ENCODE measurements at places on chromosomes 7 and 10.

DNA sequence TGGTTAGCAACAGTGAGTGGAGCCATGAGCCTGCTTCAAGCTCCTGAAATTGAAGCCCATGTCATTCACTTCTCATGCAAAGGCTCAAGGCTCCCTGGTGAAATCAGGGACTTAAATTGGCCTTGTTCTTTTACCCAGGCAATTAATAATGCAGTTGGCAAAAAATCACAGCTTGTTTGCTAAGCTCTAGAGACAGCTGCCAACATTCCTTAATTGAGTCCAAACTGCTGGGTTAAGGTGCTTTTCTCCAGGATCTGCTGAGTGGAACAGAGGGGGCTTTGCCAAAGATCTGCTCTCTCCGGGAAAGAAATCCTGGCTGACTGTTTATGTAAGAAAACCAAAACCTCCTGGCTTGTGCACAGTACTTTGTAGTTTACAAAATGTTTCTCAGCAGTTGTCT, 257.6 kb upstream of the GHITM start:
- no peak for DNase-seq

- no peak for DNase-seq
Measured at GRCh38 chr7:133230591-133231194, 22.2 kb upstream of the EXOC4 start.

- DNase-seq, result no peak
Measured at GRCh38 chr7:76512941-76513816, 2.8 kb downstream of the UPK3B start.

GRCh38 chr7:53624356-53624755, 588.9 kb downstream of the POM121L12 start:
- DNase-seq, result no peak

DNA sequence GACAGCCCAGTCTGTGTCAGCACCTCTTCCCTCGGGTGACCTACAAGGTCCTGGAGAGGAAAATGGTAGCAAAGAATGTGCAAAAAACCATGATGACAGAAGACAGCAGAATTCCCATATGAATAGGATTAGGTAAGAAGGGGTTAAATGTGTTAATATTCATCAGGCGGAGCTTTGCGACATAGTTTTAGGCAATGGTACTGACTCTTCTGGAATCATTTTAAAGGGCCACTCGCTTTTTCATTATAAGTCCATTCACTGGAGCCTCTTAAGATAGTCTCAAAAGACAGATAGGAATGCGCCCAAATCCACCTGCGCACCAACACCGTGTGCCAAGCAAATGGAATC, 38.2 kb downstream of the DLG5 start:
- no peak for DNase-seq

DNA sequence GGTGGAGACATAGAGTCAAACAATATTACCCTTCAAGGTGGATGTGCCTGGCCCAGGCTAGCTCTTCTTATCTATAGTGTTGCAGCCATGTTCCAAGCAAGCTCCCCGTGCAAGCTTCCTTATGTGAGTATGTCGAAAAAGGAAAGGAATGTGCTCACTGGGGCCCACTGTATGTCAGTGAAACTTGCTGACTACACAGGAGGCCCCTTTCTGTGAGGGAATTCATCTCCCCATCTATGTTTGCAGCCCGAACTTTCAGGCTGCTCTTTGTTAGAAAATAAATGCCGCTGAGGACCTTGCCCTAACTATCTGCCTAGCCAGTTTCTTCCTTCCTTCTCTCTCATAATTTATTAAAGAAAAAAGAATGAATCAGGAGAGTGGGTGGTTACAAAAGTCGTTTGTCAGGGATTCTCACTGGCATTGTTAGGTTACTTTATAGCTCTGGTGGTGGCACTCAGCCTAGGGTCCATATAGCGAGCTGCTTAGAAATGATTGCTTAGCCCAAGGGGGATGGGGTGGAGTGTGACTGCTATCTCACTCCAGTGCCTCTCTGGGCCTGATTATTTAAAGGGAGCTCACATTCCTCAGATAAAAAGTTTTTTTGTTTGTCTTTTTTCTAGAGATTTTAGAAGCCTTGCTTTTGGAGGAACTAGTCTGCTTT, 302.1 kb downstream of the ABCA13 start:
- no peak for DNase-seq

DNA sequence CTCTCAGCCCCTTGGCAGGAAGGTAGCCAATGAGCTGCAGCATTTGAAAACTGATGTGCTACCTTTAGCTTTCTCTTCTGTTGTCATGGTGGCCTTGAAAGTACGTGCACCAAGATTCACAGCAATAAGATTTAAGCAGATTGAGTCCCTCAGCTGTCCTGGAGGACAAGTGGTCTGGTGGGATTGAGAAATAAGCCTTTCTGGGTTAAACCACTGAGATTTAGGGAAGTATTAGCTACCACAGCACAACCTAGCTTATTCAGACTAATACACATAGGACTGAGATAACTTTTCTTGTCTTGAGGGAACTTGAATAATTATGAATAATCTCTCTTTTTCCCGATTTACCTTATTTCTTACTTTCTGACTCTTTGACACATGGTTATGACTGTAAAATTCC, 324.0 kb downstream of the PTEN start:
- no peak for DNase-seq

- no peak for DNase-seq
Measured at GRCh38 chr7:28192786-28193585, 12.4 kb upstream of the JAZF1 start.

DNA sequence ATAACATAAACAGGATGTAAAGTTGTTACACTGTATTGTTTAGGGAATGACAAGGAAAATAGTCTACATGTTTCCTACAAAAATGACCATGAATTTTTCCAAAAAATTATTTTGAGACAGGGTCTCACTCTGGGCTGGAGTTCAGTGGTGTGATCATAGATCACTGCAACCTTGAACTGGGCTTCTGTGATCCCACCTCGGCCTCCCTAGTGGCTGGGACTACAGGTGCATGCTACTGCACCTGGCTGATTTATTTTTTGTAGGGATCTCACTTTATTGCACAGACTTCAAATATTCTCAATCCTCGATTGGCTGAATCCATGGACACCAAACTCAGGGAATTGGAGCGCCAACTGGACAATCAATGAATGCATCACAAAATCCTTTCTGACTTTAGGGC, 6.6 kb downstream of the CHCHD2 start:
- DNase-seq, result no peak

- no peak for DNase-seq
Measured at GRCh38 chr7:69062020-69062765, 536.1 kb upstream of the AUTS2 start.

DNA sequence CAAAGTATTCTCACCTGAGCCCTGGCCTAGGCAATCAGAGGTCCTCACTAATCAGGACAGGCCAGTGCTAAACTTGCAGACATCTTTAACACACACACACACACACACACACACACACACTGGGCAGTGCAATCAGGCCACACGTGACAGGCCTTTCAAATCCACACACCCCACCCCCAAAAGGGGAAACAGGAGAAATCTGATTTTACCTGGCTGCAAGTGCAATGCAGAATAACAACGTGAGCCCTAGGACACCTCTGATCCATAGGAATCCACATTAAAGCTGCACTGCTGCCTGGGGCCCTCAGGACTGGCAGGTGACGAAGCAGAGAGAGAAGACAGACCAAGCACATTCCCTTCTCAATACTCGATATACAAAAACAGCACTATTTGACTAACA, 218.9 kb downstream of the FAM107B start:
- DNase-seq, result no peak

DNA sequence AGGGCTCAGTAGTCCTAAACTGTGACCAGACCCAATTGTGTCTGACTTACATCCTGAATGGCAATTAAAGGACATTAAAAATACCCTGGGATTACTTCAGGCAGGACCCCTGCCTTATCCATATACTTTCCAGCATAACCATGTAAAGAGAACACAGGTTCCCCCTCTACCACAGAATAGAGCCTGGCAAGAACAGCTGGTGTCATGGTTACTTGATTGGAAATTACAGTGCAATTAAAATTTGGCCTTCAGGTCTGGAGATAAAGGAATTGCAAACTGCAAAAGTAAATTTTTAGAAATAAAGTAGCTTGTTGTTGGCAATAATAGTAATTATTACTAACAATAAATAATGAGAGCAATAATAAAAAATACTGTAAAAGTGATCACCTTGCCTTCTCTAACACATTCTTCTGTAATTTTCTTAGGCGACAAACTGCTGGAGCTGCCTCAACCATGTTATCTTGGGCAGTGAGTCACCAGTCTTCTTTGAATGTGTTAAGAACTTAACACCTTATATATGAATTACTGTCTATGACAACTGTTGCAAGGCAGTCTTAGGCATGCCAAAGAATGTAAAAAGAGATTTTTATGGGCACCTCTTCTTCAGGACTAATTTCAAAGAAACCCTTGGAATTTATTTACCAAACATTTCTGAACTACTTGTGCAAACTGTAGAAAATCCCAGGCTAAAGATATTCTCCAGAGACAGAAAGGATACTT, 53.7 kb downstream of the HIBADH start:
- DNase-seq, result no peak

DNA sequence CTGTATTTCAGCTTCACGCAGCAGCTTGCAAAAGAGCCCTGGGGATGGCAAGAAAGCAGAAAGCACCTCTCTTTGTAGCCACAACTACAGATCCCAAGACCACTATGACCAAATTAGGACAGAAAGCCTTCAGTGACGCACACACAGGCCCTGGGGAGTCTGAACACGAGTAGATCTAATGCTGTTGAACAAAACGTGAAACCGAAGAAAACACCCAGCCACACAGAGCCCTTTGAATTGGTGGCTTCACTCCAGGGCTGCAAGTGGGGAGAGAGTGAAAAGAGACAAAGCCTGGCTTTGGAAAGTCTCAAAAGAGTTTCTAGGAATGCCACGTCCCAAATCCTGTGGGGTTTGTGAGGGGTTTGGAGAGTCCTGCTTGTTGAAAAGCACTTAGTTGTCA, 28.4 kb downstream of the PLXNA4 start:
- no peak for DNase-seq

DNA sequence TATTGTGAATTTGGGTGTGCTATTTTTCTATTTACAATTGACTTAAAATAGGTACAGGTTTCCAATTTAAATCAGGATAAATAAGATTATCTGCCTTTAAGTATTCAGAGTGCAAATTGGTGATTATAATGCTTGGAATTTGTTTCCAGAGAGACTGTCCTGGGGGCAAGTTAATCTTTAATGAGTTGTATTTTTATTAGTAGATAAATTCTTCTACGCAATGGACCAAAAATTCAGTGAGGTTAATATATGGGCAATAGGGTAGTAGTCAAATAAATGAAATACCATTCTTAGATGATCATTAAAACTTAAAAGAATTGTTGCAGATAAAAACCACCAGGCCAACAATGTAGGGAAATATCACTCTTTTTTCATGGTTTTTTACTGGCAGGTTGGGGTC, 3.4 kb downstream of the BICC1 start:
- DNase-seq, result no peak

DNA sequence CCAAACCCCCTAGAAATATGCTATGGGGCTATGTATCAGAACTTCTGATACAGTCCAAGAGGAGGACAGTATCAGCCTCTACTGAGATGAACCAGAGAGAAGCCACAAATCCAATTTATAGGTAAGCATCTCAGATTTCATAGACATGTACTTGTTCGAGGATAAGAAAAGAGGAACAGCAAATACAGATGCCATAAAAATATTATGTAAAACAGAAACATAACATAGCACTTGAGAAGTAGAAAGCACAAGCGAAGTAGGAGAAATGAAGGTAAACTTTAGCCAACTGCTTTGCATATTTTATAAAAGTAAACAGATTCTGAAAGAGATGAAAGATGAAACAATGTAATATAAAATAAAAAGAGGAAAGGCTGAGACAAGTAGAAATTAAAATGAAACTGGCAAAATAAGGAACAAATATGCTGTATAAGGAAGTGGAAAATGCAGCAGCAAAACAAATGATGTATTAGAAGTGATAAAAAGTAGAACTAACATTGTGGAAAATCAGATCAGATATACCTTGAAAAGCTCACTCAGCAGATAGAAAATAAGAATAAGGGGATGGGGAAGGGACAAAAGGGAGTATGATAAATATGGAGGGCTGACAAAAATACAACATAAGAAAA, 135.1 kb downstream of the SKAP2 start:
- DNase-seq, result no peak

GRCh38 chr7:1516586-1517251, 12.5 kb upstream of the INTS1 start:
- DNase-seq, result no peak

- DNase-seq, result no peak
Measured at GRCh38 chr10:36711361-36711760, 414.0 kb upstream of the ANKRD30A start.

- DNase-seq, result no peak
Measured at GRCh38 chr7:46174196-46174580, 253.1 kb upstream of the IGFBP3 start.

GRCh38 chr10:78712147-78712546, 356.6 kb upstream of the ZMIZ1 start:
- no peak for DNase-seq

DNA sequence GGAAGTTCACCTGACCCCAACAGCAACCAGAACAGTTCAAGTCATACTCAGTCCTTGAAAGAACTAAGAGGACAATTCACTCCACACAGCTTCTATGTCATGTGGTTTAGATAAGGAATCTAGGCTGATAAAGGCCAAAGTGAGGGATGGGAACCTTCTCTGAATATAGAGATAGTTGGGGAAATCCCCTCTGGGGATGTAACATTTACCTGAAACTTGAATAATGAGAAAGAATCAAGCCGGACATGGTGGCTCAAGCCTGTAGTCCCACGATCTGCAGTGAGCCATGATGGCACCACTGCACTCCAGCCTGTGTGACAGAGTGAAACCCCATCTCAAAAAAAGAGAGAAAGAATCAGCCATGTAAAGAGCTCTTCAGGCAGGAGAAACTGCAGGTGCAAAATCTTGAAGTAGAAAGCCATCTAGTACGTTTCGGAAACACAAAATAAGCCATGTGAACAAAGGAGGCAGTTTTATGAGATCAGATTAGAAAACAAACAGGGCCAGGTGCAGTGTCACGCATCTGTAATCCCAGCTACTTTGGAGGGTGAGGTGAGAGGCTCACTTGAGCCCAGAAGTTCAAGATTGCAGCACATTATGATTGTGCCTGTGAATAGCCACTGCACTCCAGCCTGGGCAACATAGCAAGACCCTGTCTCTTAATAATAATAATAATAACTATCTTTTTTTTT, 4.5 kb upstream of the DNMBP start:
- DNase-seq, result no peak

DNA sequence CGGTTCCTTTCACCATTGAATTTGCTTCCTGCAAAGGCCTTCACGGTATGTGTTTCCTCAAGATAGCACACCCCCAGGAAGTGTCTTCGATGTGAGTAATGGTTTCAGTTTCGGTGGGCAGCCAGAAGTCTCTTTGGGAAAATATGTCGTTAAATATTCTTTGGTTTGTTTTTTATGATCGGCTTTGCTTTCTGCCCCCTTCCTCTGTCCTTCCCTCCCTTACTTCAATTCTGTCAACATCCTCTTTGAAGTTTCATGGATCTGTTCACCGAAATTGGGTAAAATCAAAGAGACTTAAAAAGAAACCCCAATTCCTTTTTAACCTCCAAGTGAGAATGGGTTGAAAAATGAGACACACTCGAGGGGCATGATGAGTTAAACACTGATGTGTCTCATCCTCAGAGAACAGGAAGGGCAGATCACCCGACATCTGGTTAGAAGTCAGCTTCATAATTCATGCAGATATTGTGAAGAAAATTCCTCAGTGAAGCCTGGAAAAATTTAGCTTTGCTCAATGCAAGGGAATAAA, 170.8 kb upstream of the HABP2 start:
- peak; percentile 58 for DNase-seq

Measured in HS-5 (cell line).